ENCODE measurements at places on chromosomes 1 and 21.

DNA sequence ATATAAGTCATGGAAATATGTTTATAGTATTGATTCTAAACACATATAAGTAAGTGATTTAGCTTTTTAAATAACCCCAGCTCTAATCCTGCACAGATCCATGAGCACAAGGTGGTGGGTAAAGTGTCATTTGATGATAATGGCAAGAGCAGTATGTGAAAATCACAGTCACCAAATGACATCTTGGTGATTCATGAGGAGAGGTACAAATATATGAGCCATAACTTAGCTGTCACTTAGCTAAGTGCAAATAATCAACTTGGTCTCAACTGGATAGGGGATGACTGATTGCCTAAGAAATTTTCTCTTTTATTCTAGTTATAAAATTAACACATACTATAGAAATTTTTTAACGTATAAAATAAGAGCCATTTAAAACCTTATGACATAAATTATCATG lies 198.1 kb downstream of the ZZZ3 start:
- DNase-seq = no peak

GRCh38 chr1:196209265-196209664 lies 399.0 kb downstream of the KCNT2 start:
- no peak for DNase-seq

DNA sequence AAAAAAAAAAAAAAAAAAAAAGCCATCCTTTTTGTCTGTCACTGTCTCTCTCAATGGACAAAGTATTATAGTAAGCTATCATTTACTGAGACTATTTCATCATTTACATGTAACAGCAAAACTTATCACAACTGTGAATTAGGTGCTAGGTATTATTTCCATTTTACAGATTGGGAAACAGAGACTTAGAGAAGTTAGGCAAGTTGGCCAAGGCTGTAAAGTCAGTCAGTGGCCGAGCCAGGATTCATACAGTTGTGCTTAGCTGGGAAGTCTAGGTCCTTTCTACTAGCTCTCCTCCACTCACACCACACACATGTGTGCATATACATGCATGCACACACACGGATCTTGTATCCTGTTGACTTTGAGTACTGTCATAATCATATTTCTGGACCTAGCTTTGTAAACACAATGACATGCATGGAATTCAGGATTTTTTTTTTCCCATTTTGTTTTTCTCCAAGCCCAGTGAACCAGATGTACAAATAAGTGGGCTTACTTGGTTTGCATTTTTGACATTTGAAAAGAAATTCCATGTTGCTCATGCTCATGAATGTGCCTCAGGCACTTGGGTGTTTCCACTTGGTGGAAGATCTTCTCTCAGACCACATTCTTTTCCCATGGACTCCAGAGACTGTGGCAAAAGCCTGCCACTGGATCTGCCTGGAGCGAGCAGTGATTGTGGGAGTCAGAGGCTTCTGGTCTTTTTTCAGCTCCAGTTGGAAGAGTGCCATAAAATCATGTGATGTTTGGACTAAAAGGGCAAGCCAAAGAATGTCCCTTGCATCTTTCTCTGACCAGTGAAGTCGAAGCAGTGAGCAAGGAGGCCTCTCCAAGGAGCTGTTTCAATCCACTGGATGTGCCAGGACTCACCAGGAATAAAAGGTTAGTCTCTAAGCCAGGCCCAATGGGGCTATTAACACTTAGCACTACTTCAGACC lies 61.7 kb upstream of the DNAJC6 start:
- peak; percentile 99 for DNase-seq

- no peak for DNase-seq
Observed at GRCh38 chr1:228017356-228018124, 10.7 kb downstream of the WNT3A start.

GRCh38 chr1:193311226-193311948 lies 125.0 kb upstream of the B3GALT2 start:
- no peak for DNase-seq

- no peak for DNase-seq
Observed at GRCh38 chr1:229062135-229062534, 208.8 kb upstream of the RAB4A start.

DNA sequence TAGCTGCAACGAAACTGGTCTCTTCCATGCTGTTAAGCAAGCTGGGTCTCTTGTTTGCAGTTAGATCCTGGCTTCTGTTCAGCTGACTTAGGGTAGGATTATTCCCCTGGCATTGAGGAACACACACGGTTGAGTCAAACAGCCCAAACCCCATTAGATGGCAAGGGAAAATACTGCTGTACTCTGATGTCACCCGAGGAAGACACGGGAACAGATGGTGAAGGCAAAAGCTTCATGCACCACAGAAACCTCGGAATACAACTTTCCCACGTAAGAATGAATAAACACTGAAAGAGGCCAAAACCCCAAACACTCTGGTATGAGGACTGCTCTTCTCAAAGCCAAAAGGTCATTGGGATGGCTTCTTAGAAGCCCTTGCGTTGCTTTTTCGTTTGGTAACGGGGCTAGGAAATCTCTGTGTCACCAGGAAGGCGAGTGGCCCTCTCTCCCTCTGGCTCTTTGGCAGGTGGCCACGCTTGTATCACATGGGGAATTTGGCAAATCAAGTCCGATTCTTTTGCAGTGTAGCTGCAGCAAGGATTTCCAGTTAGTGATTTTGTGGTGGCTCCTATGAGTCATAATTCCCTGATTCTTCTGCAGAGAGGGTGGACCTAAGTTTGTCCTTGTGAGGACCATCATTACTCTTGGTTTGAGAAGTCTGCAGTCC lies 16.7 kb upstream of the LYST start:
- DNase-seq = peak; percentile 75

GRCh38 chr21:38351176-38351959 lies 94.6 kb downstream of the KCNJ15 start:
- DNase-seq = no peak

DNA sequence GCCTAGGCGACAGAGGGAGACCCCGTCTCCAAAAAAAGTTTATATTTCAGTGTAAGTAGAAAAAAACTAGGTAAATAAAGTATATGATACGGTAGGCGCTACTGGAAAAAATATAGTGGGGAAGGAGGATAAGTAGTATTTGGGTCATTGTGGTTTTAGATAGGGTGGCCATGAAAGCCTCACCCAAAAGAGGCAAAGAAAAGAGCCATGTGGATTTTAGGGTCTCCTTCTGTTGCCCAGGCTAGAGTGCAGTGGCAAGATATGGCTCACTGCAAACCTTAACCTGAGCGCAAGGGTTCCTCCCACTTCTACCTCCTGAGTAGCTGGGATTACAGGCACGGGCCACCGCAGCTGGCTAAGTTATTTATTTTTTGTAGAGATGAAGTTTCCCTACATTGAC lies 17.1 kb downstream of the LEPR start:
- DNase-seq = no peak

GRCh38 chr1:115718011-115718754 lies 50.3 kb downstream of the CASQ2 start:
- no peak for DNase-seq

DNA sequence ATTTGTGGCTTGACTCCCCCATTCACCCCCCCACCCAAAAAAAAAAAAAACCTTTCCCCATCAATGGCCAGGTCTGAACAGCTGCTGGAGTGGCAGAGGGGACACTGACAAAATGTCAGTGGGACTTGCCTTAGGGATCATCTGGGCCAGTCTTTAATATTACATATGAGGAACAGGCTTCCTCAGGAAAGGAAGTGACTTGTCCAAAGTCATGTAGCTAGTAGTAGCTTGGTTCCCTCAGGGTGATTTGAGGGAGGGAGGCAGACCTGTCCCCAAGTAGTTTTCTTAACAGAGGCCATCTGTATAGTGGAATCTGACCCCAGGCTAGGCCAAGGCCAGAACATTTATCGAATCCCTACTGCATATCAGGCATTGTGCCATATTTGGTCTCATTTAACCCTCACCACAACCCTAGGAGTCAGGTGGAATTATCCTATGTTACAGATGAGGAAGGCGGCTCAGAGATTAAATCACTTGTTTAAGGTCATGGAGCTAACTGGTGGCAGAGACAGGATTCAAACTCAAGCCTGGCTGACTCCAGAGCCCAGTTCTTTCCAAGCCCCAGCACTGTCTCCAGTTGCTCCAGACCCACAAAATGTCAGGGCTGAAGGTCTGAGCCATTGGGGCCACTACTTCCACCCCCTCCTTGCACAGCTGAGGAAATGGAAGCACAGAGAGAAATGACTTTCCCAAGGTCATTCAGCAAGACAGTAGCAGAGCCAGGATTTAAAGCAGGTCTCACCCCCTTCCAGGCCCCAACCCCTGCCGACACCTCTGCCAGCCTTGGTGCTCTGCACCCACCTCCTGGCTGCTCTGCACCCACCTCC lies 10.4 kb downstream of the ZBTB7B start:
- no peak for DNase-seq

DNA sequence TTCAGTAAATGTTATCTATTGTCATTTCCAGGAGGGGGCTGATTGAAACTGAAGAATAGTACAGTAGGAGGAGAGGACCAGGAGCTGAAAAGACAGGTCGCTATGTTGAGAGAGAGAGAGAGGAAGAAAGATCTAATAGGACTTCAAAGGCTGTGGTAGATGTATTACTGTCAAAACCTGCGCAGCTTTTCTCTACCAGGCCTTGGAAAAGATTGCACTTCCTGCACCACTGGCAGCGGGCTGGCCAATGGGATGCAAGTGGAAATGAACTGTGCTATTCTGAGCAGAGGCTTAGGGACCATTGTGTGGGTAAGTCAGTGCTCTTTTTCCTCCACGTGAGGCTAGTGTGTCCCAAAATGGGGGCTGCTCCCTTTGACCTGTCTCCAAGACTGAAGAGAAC lies 47.1 kb downstream of the MDM4 start:
- no peak for DNase-seq

DNA sequence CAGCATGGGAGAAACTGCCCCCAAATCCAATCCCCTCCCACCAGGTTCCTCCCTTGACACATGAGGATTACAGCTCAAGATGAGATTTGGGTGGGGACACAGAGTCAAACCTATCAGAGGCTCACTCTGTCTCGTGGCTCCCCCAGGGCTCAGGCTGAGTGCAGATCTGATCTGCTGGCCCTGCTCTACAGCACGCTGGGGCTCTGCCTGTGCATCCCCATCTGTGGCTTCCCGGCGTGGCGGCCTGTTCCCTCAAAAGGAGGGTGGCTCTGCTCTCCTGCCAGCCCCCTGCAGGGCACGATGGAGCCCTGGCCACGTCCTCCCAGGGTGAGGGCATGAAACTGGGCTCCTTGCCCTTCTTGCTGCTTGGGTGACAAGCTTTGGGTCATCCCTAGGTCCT lies 19.8 kb upstream of the SMYD3 start:
- DNase-seq = no peak

GRCh38 chr1:36154765-36155407 lies 1.1 kb upstream of the MAP7D1 start:
- no peak for DNase-seq

DNA sequence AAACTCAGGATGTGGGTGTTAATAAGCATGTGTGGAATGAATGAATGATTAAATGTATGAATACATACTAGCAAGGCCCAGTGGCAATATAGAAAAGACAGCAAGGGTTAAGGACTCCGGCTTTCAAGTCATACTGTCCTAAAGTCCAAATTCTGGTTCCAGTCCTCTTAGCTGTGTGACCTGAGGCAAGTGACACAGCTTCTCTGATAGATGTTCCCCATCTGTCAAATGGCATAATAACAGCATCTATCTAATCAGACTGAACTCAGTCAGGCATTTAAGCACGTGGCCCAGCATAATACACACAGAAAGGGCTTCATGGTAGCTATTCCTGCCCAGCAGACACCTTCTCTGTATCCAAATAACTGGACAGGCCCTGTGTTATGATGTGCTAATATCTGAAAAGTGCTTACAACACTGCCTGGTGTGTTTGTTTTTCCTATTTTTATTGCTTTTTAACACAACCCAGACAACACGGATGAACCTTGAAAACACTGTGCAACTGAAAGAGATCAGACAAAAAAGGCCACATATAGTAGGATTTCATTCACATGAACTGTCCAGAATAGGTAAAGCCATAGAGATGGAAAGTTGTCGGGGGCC lies 12.4 kb downstream of the ASAP3 start:
- no peak for DNase-seq

DNA sequence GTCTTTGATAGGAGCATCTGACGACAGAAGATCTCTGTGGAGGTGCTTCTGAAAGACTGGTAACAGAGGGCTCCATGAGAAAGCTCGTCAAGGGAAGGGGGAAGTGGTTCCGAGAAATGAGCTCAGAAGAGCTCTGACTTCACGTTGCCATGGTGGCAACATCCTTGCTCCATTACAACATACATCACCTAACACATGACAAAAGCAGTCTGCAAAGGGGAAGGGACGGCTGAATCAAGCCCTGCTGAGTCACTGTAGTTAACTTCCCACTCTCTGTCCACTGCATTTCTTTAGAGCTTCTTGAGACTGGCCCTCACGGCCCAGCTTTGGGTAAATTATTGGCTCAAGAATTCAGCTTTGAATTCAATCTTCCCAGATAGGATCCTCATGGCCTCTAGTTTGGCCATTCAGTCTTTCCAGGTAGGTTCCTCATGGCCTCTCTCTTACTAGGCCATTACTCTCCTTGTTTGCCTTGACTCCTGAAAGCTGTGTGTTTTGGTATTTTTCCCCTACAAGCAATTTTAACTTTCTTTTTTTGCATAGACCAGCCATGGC lies 88.0 kb upstream of the ZNF648 start:
- DNase-seq = no peak

DNA sequence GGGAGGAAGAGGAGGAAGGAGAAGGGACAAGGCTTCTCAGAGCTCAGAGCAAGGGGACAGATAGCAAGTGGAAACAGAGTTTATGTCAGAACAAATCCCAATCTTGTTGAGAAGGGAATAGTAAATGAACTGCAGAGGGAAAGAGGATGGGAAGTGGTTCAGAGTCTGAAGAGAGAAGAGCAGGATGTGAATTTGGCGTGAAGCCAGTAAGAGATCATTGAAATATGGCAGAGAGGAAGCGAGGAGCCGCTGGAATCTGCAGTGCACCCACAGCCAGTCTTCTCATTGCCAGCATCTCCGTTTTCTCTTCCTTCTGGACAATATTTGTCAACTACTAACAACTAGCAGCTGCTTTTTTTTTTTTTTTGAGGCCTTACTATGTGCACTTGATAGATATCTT lies 19.1 kb downstream of the OLFML3 start:
- no peak for DNase-seq

DNA sequence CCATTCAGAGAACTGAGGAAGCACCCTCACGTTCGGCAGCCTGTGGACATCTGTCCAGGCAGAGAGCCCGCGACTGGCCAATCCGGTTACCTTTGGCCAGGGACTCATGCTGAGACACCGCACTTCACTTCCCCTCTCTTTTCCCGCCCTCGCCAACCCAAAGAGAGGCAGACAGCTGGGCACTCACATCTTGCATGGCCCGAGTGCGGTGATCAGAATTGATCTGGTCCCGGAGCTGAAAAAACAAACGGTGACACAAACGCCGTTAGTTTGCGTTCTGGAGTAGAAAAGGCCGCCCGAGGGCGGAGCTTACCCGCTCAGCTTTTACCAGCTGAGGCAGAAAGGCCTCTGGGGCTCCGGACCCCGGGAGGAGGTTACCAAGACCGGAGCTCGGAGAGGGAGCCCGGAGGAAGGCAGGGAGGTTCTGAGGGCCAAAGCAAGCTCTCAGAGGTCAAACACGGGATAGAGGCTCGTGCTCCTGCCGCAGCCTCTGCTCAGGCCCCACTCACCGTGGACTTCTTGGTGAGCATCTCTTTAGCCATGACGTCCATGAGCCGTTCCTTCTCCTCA lies 376 bp downstream of the SF3A3 start:
- DNase-seq = no peak

GRCh38 chr1:228228601-228229074 lies 20.8 kb downstream of the OBSCN start:
- DNase-seq = no peak
